ENCODE measurements at places on chromosomes 16 and 17.

GRCh38 chr17:47276868-47277267, 23.2 kb downstream of the ITGB3 start:
- DNase-seq = no peak

DNA sequence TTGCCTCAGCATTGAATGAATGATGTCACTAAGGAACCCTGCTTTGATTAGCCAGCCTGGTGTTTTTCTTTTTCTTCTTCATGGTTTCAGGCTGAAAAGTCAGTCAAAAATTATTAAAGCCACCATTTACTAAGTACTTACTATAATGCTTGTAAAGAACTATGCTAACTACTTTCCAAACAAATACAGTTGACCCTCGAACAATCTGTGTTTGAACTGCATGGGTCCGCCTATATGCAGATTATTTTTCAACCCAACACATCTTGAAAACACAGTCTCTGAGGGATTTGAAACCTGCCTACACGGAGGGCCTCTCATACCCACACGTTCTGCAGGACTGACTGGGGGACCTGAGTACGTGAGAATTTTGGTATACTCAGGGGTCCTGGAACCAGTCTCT, 136.3 kb downstream of the PARN start:
- no peak for DNase-seq

- DNase-seq = no peak
These were observed 3.1 kb upstream of the MMP2 start for GRCh38 chr16:55475919-55476318.

- no peak for DNase-seq
These were observed 2.4 kb upstream of the SOCS3 start for GRCh38 chr17:78362232-78362631.

- DNase-seq = no peak
These were observed 8.5 kb downstream of the GAA start for GRCh38 chr17:80109713-80110446.

DNA sequence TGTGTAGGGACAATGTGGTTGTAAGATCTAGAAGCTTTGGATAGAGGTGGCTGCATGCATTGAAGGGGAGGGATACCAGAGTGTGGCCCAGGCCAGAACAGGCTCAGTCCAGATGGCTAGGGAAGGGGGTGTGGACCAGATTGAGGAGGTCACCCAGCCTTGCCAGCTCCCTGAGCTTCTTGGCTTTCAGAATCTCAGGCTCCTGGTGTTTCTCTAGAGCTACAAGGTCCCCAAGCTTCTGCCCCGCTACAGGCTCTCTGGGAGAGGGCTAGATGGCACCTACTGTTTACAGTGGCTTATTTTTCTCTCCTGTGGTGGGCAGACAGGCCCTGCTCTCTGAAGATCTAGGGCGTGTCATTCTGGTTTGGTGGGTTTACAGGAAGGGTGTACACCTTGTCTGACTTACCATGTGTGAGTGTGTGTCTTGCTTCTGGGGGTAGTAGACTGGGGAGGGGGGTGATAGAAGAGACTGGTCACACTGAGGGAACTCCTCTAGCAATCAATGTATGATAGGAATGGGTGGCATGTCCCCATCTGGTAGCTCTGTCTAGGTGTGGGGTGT, 1.1 kb downstream of the RARA start:
- no peak for DNase-seq

- DNase-seq = no peak
These were observed 33.1 kb upstream of the LCMT1 start for GRCh38 chr16:25078386-25078978.

GRCh38 chr17:2745317-2746037, 4.0 kb downstream of the CCDC92B start:
- no peak for DNase-seq

DNA sequence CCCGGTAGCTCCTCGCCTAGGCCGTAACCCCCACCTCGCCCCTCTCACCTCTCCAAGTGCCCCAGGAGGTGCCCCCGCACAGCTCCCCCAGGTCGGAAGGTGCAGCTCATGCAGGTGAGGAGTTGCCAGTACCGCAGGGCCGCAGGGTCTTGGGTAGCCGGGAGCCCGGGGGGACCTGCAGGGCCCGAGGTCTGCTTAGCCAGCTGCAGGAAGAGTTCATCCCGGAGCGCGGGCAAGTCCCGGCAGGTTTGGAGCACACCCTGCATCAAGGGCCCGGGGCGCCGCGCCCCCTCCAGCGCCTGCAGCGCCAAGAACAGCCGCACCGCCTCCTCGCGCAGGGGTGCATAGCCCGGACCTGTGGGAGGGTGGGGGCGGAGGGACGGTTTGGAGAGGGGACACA, 4.8 kb downstream of the PLEKHH3 start:
- DNase-seq = no peak

DNA sequence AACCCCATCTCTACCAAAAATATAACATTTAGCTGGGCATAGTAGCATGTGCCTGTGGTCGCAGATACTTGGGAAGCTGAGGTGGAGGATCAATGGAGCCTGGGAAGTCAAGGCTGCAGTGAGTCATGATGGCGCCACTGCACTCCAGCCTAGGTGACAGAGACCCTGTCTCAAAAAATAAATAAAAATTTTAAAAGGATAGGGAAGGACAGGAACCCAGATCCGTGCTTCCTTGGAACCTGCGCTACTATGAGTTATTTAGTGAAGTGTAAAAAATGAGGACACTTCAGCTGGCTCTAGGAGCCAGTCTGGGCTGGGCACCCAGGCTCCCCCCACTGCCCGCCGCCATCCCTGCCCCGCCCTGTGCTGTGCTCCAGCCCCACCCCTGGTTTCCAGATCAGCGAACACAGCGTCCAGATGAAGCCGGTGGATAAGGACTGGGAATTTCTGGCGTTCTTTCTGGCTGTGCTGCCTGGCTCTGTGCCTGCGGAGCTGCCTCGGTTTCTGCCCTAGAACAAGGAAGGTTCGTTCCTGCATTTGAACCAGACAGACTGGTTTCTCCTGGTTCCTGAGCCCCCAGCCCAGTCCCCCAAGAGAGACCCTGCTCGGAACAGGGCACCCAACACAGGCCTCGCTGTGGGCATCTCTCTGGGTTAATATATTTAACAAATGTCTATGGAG, 18.5 kb downstream of the PLLP start:
- DNase-seq = no peak

GRCh38 chr17:7475764-7476422, 3.5 kb downstream of the ZBTB4 start:
- DNase-seq = no peak

- no peak for DNase-seq
These were observed 2.4 kb upstream of the CACNA1G start for GRCh38 chr17:50558091-50558490.

- no peak for DNase-seq
These were observed 533.7 kb downstream of the HAPSTR1 start for GRCh38 chr16:9625122-9625521.

- no peak for DNase-seq
These were observed 393 bp downstream of the RNF166 start for GRCh38 chr16:88705801-88706228.

DNA sequence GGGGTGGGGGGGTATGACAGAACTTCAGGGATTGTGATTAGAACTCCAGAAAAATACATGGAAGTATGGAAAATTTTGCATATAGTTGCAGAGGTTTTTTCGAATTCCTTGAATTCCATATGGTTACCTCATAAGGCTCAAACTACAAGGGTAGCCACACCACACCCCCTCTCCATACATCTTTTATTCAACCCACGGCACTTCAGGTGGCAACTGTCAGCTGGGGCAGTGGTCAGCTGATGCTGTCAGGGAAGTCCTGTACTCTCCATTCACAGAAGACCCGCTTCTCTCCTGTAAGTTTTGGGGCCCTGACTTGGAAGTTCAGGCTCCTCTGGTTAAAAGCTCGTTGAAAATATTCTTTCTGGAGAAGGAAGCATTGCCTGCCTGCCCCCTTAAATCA, 57.5 kb upstream of the CLEC19A start:
- DNase-seq = no peak

- DNase-seq = no peak
These were observed 1.8 kb downstream of the NOXO1 start for GRCh38 chr16:1979271-1980029.

DNA sequence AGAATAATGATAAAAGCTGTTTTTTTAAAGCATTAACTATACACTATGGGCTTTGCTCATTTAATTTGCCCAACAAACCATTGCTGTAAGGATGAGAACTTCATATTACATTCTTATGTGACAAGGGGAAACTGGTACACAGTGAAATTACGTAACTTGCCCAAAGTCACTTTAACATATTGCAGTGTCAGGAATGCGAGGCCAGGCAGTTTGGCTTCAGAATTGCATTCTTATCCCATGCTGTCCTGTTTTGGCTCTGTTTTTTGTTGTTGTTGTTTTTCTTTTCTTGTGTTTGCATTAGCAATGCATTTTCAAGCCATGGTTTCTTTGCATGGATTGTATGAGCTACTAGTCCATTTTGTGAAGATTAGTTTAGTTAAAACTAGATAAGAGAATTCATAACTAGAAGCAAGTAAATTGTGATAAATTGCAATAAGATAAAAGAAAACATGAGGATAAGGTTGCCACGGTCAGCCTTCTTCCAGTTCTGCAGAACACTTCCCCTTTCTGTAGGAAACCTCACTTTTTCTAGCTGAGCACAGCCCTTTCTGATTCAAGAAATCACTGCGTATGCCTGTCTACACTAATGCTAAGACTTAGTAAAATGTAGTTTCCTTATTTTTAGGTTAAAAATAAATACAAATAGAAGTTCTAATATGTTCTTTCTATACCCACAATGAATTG, 221.3 kb upstream of the KCNJ16 start:
- DNase-seq = no peak

DNA sequence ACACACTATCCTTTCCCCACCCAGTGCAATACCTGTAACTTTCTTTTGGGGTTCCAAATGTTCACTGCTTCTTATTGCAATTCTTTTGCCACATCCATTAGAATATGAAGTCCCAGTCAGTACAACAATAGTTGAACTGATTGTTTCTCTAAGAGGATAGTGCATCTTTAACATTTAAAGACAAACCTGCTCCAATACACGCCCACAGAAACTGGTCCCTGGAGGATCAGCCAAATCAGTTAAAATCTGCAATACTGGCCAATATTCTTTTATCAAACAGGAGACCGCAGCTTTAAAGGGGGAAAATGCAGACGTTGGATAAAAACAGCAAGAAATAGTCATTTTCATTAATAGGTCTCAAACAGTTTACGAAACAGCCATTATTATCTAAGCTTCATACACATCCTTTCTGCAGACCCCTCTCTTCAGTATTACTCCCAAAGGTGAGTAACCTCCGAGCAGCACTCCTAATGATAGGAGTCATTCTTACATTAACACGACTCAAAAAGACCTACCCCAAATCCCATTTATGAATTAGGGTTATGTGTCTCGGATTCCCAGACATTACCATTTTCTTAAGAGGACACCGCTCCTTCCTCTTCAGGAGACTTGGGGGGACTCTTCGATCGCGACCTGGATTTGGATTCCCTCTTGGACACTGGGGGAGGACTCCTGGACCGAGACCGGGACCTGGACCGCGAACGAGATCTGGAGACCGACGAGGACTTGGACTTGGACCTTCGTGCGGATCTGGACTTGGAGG, 1.4 kb downstream of the SRSF2 start:
- DNase-seq = no peak

DNA sequence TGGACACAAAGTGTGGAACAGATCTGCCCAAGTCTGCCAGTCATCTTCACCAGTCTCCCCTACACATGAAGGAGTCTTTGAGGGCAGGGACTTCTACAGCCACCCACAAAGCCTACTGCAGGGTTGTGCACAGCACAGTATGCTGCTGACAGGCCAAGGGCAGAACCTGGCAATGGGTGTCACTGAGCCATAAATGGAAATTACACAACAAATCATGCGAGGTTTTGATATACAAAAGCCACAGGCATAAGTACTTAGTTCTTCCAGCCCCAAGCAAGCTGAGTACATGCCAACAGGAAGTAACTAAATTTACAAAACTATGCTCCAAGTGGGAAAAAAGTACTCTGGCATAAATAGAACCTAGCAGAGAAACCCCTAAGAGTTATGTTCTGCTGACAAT, 7.8 kb upstream of the PSMC3IP start:
- DNase-seq = no peak

- DNase-seq = no peak
These were observed 113.2 kb downstream of the PRKCB start for GRCh38 chr16:23948949-23949411.

DNA sequence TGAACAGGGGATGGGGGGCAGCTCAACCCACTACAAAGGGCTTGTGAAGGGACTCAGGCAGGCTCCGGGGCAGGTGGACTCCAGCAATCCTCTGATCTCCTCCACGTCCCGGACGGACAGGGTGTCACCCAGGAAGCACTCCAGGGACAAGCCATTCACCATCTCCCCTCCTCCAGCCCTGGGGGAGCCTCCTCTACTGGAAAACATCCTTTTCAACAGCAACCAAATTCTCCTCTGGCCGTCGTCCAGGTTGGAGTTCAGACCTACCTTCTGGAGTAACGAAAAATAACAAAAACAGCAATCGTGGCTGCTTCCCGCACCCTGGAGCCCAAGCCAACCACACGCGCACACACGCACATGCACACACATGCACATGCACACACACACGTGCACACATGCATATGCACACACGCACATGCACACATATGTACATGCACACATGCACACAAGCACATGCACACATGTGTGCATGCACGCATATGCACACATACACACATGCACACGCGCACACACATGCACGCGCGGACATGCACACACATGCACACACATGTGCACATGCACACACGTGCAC, 8.9 kb upstream of the RBFOX3 start:
- peak; percentile 33 for DNase-seq

DNA sequence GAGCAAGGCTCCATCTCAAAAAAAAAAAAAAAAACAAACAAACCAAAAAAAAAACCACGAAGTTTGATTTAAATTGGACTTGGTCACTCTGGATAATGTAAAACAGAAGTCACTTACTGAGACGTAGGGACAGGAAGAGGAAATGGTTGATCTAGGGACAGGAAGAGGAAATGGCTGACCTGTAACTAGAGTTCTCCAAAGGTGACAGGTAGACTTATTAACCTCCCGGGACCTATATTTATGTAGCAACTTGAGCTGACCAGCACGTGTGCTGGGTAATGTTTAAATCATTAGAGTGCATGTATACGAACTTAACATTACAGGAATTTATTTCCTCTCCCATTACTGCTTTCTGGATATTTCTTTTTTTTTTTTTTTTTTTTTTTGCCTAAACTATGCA, 81.5 kb upstream of the DHX40 start:
- DNase-seq = no peak

- DNase-seq = peak; percentile 76
These were observed 14.7 kb downstream of the AIPL1 start for GRCh38 chr17:6420173-6420641.

GRCh38 chr17:8225813-8226535, 15.6 kb upstream of the AURKB start:
- no peak for DNase-seq

DNA sequence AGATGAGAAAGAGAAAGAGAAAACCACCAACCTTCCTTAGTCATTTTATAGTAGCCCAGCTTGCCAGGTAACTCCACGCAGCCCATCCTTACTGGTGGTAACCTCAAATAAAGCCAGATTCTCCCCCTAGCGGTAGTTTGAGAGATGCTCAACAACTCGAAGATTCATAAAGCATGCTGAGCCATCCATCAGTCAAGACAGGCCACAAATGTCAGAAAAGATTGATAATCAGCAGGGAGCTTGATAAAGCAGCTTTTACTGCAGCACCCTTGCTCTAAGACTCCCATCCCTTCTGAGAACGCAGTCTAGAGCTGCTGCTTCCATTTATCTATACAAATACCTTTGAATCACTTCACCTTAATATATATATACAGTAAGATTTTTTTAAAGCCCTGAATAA, 451.5 kb upstream of the HSBP1 start:
- DNase-seq = no peak

- peak; percentile 26 for DNase-seq
These were observed 27.2 kb upstream of the BRD7 start for GRCh38 chr16:50395763-50396710.

GRCh38 chr16:51497541-51498211, 346.6 kb upstream of the SALL1 start:
- no peak for DNase-seq
